Thoracic aorta endothelial cell (primary cell): ENCODE measurements at places on chromosomes 16 and 17. TPM values are rescaled to one million over a fixed set of nuclear protein-coding genes. Genes with fewer than 3 reads are reported as not detected.

Gene CA5A
- not detected in 2 replicates for total RNA-seq

Gene HOXB5
- 0.13 and 1.5 TPM in 2 replicates for total RNA-seq

Gene TNFRSF13B
- total RNA-seq, result not detected in 2 replicates

Gene TP53
- total RNA-seq, result 84.7 and 89.0 TPM in 2 replicates

Gene GDPD3
- 1.7 and 2.0 TPM in 2 replicates for total RNA-seq

Gene CMIP
- total RNA-seq, result 72.3 and 73.6 TPM in 2 replicates
